Type B pancreatic cell (in vitro differentiated cells): ENCODE measurements at places on chromosomes 1 and 21.
A peak's percentile ranks its signal among the peaks of the same experiment; 100 is the strongest.

GRCh38 chr1:93328809-93329760 is 16.6 kb upstream of the DR1 start:
- no peak for DNase-seq

DNA sequence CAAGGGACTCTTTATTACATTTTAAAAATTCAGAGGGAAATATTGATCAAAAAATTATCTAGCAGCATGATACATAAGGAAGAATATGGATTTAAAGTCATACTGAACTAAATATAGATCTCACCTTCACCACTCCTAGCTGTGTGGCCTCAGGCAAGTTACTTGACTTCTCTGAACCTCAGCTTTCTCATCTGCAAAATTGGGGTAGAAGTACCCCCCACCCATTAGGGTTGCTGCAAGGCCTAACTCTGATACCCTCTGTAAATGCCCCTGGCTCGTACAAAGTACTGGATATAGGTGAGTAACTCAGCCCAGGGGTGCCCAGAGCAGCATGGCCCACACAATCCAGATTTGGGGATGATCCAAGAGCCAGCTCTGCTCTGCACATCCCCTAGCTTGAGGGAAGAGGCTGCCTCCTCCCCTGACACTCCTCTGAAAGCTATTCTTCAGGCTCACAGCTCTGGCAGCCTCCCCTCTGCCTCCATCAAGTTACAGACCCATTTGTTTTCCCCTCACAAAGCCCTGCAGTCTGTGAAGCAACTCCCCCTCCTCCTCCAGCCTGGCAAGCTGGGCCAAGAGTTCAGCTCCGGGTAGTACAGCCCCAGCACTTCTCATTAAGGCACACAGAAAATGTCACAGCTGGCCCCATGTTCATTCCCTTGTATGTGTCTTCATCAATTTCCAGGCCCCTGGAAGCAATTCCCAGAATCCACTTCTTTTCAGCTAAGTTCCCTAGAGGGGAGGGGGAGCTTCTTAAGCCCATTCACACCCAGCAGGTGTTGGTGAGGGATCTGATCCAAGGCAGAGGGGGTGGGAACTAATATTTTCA is 143.7 kb downstream of the PLPP3 start:
- no peak for DNase-seq

GRCh38 chr1:87812871-87813577 is 484.3 kb downstream of the LMO4 start:
- no peak for DNase-seq

GRCh38 chr21:43302769-43303168 is 124.2 kb downstream of the SIK1 start:
- DNase-seq, result no peak

DNA sequence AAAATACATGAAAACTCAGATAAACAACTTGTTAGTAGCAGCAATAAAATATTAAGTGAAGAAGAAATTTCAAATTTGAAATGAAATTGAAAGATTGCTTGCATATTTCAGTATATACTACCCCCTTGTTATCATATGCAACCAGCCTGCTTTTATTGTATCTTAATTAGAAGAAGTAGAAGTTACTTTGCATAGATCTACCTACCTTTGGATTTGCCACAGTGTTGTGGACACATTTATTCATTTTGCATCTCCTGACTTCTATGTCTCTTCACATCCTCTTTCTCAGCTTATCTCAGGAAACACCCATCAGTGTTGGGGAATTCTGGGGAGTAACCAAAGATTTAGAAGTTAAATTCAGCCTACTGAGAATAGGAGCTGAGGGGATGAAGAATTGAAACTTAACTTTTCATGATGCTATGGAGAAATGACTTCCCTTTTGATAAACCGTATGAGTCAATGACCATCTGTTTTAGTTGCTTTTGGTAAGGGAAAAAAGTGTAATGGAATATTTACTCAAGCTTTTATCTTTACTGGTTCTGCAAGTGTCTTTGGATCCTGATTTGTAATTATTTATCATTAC is 96.9 kb downstream of the RGL1 start:
- DNase-seq, result no peak

GRCh38 chr1:204684571-204685235 is 835 bp downstream of the LRRN2 start:
- no peak for DNase-seq

DNA sequence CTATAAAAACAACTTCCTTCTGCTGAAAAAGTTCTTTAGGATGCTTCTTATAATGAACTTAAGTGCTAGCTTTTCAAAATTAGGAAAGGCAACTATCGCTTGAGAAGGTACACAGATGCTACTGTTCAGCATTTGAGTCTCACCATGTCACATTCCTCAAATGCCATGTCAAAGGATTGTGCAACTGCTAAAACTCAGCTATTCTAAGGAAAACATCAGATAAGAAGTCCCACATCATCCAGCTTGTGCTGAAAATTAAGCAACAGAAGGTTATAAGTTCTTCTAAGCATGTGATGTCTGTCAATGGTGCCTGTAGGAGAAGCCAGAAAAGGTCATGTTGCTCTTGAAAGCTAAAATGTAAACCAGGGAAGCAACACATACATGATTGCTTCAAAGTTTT is 36.5 kb downstream of the MCOLN2 start:
- DNase-seq, result no peak

GRCh38 chr21:22476726-22477646 is 1478.8 kb downstream of the NCAM2 start:
- no peak for DNase-seq

- DNase-seq, result no peak
Observed at GRCh38 chr1:37131281-37131680, 97.0 kb upstream of the GRIK3 start.

GRCh38 chr1:150507912-150508864 is at the start of gene ECM1:
ECM1 (plus strand) TSS chr1:150508109; CDS start chr1:150508210, 101 bp downstream.
- DNase-seq, result no peak

DNA sequence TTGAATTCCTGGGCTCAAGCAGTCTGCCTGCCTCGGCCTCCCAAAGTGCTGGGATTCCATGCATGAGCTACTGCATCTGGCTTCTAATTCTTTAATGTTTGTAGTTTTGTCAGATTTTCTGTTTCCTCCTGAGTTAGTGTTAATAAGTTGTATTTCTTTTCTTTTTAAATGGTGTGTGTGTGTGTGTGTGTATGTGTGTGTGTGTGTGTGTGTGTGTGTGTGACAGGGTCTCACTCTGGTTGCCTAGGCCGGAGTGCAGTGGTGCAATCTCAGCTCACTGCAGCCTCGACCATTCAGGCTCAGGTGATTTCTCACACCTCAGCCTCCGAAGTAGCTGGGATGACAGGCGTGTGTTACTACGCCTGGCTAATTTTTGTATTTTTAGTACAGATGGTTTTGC is 50.2 kb downstream of the ADARB1 start:
- DNase-seq, result no peak

- no peak for DNase-seq
Observed at GRCh38 chr1:212179394-212180076, 105.7 kb upstream of the PPP2R5A start.

DNA sequence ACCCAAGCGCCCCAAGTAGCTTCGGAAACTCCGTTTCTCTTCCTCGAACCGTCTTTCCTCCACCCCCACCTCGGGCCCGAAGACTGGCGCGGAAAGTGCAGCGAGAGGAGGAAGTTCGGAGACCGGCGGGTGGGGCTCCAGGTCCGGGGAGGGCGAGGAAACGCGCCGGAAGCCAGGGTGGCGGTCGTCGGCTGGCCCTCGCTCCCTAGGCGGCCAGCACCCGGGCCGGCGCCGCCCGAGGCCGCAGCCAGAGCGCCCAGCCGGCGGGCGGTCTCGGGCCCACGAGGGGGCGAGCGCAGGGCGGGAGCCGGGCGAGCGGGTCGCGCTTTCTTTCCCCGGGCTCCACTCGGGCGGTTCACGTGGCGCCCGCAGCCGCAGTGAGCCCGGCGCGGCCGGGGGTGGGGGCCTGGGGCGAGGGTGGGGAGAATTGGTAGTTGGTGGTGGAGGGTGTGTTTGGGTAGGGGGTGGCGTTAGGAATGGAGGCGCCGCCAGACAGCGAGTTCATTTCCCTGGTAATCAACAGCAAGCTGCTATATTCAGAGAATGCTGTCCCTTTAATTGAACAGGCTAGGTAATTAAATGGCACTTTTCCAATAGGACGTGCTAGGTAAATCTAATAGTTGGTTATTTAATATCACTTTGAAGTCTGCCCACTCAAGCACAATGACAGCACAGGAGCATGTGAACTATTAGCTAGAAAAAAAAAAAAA is 6.7 kb downstream of the LMO4 start:
- peak; percentile 72 for DNase-seq

DNA sequence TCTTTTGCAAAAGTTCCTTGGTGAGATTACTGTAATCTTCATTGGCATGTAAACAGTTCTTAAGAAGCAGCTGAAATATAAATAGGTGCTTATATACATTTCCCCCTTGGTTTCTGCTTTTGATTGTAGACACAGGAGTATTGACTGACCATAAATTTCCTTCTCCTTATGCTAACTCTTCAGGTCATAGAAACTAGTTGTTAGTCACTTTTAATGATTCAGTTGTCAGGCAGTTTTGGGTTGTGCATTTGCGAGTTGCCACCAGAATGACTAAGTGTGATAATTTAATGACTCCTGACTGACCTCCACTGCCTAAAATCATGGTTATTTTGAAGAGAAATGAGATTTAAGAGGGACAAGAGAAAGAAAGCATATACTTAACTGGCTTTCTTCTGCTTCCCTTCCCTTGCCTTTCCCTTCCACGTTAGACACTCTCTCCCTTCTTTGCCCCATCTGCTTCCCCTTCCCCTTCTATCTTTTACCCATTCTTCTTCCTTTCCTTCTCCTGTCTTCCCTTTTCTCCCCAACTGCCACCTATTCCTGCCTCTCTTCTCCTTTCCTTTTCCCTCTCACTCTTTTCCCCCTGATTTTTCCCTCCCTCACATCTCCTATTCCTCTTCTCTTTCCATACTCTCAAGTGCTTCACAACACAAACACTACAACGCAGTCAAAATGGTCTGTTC is 12.3 kb downstream of the ZMPSTE24 start:
- DNase-seq, result no peak

- no peak for DNase-seq
Observed at GRCh38 chr1:39230261-39231190, 26.0 kb downstream of the MACF1 start.

DNA sequence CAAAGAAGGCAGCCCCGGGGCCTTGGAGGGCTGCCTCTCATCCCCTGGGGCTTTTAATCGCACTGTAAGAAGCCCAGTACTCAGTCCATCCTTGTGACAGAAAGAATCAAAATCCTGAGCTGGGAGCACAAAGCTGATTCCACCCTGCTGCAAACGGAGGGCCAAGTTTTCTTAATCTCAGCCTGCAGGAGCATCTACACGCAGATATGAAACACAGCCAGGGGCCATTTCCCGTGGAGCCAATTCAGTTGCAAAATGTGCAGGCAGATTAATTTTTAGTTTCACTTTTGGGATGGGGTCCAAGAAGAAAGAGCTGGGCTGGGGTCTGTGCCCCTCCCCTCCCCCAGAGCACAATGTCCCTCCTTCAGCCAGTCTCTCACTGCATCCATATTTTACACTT is 4.4 kb downstream of the LYPD8 start:
- no peak for DNase-seq

GRCh38 chr1:36570478-36571060 is 87.9 kb upstream of the CSF3R start:
- no peak for DNase-seq

GRCh38 chr1:238606896-238607295 is 716.2 kb upstream of the ZP4 start:
- no peak for DNase-seq

- no peak for DNase-seq
Observed at GRCh38 chr1:89615676-89616598, 17.0 kb upstream of the LRRC8C start.

DNA sequence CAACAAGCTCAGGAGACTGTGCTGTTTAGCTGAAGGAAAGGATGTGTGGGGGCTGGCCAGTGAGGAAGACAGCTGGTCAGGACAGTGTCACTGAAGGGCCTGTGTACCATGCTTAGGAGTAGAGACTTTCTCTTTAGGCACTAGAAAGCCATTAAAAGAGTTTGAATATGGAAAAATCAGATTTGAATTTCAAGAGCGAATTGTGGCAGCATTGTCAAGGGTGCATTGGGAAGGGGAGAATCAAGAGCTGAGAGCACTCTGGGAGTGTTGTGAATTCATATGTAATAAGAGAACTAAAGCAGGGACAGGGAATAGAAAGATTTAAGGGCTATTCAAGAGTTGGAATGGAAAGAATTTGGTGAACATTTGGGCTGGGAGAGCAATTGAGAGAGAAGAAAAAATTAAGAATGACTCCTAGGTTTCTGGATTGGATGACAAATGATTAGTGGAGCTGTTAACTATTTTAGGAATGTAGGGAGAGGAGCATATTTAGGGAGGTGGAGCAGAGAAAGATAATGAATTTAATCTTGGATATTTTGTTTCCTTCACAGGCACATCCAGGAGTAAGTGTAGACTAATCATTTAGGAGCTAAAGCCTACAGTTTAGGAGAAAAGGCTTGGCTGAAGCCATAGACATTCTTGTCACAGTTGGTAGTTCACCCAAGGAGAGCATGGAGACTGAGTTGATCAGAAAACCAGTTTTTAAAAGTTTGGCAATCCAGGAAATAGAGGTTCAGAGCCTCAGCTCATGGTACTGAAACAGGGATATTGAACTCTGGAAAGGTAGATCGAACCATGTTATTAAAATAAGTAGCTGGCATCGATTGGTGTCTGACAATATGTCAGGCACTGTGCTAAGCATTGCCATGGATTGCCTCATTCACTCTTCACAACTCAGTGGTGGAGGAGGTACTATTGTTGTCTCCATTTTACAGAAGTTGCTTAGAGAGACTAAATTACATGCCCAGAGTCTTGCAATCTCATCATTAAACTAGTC is 23.1 kb upstream of the TOR3A start:
- no peak for DNase-seq

DNA sequence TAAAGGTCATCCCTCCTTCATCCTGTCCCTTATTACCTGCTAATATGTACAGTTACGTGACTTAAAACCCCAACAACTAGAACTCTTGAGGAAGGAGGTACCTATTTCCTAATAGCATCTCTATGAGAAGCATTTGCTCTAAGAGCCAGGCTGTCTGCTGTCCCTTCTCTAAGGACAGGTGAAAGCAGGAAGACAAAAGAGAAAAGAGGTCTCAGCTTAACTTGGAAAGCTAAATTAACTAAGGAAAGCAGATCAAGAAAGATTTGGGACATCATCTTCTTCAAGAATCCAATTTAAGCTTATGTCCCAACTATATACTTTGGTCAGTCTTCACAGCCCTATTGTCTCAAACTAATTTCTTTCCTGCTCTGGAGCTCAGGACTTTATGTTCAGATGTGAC is 2.9 kb downstream of the EGLN1 start:
- DNase-seq, result no peak

DNA sequence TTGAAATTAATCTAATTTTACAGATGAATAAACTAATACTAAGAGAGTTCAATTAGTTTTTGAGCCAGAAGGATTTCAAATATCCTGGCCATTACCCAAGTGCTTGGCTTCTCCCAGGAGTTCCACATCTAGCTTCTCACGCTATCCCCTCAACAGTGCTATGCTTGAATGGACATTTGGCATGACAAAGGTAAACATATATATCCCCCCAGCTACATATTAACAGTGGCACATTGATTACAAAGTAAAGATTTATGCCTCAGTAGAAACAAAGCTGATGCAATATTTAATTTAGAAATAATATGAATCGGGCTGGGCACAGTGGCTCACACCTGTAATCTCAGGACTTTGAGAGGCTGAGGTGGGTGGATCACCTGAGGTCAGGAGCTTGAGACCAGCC is 434.6 kb upstream of the PRMT6 start:
- DNase-seq, result no peak
